Renal cortical epithelial cell (primary cell): ENCODE measurements at places on chromosomes 12 and 14.
A peak's percentile ranks its signal among the peaks of the same experiment; 100 is the strongest.

DNA sequence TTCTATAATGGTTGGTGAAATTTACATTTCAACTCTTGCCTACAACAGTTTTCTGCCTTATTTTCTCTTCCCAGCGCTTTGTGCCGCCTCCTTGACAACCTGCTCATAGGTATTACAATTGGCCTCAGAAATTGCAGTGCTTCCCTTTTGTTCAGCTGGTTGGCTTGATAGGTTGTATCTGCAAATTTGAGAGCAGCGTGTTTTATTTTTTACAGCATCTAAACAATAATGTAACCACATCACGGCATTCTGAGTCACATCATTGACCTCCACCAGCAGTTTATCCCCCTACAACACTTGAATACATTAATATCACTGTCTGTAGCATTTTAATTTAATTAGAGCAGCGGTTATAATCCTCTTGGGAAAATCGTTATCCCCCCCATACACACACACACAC, 99.4 kb downstream of the ETV6 start:
- DNase-seq: no peak

GRCh38 chr12:89856431-89856830, 147.8 kb upstream of the ATP2B1 start:
- peak; percentile 56 for DNase-seq

DNA sequence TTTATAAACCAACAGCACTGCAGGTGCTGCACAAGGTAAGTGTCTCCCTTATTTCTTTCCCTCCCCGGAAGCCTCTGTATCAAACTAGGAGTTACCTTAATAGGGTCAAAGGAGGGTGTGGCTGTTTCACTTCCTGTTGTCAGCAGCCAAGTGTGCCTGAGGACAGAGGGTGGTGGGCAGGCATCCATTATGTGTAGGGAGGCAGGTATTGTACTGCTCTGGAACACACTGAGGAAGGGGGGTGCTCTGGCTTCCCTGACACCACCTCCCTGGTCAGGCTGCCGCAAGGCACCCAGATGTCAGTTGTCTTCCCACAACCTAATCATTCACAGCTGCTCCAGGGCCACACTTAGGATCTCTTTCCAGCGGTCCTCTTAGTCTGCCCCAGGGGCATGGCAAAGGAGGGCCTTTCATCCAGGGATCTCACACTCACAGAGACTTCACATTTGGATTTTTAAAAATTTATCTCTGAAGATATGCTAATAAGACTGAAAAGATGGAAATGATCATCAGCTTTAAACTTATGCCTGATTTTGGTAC, 132.0 kb upstream of the ARHGAP5 start:
- no peak for DNase-seq

- no peak for DNase-seq
Measured at GRCh38 chr12:27434673-27435565, 11.6 kb upstream of the SMCO2 start.

GRCh38 chr12:63844391-63845341, at the start of gene SRGAP1:
TSS of gene SRGAP1 (plus strand) at chr12:63844700. CDS start at chr12:63844817, 117 bp downstream.
- peak; percentile 60 for DNase-seq

DNA sequence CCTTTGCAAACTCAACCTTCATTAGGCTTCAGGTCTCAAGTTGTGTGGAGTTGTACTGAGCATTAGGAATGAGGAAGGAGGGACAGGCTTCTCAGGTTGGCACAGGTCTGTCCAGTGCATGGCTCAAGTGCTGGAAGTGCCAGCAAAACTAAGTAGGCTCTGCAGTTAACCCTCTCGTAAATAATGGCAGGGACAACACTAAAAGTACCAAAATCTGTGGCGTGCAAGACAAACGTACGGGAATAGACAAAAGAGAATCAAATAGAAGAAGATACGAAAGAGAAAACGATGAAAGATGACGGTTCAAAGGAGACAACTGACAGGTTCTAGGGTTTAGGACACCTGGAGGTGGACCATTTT, 612 bp downstream of the TRAPPC6B start:
- DNase-seq: peak; percentile 32

DNA sequence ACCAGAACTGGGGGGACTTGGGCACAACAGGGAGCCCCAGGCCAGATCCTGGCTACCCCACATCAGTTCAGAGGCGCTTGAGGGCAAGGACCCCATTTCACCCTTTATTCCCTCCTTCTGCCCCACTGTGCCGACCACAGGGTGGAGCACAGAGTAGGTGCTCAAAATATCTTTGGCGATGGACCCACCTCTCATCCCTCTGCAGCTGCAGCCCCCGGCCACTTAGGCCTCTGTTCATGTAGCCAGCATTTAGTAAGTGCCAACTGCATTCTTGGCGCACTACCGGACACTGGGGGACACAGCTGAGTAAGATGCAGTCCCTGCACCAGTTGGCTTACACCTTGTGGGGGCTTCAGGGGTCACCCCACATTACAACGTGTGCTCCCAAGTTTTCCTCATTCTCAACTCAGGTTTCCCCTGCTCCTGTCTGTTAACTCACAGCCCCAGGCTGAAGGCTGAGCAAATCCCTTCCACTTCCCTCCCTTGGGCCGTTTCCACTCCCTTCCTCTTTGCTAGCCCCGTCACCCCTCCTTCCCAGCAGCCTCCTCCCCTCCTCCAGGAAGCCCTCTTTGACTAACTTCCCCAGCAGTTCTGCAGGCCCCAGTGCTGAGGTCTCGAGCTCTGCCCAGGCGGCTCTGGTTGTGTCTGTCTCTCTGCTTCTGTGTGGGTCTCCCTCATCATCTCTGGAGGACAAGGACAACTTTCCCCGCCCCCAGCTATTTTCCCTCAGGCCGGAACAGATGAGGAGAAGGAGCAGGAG, 26.5 kb downstream of the KRT80 start:
- no peak for DNase-seq

GRCh38 chr14:46902837-46903236, 251.3 kb upstream of the RPL10L start:
- DNase-seq: no peak

DNA sequence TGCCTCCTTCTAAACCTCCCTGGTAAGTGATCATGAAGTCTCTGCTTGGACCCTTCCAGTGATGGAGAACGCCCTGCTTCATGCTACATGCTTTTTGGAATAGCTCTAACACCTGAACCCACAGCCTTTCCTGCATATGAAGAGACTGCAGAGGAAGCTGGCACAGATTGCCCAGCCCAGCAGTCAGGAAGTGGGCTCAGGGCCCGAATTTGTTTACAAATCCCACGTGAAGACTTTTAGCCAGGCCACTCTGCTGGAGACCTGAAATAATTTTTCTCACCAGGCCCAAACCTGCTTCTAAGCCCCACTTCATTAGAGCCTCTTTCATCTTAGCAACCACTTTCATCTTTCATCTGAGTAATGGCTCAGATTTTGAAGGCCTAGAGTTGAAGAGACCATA, 22.9 kb downstream of the RTN1 start:
- no peak for DNase-seq

GRCh38 chr12:27572486-27573255, 48.7 kb downstream of the PPFIBP1 start:
- DNase-seq: peak; percentile 42

DNA sequence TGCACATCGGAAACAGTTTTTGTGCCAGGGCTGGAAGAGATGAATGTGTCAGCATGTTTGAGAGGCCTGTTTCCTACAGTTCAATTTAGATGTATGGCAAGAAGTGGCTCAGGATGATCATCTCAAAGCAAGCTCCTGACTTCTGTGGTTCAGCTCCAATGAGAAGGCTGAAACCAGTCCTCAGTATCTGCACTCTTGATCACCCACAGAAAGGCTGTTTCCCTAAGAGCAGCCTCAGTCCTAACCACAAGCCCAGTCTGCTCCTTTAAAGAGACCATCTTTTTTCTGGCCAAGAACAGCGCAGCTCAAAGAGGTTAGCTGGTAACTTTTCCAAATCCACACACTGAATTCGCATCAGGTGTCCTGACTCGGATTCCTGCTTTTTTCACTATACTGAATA, 19.2 kb downstream of the CSRP2 start:
- DNase-seq: no peak

- DNase-seq: no peak
Measured at GRCh38 chr14:56213306-56213705, 95.1 kb downstream of the PELI2 start.

DNA sequence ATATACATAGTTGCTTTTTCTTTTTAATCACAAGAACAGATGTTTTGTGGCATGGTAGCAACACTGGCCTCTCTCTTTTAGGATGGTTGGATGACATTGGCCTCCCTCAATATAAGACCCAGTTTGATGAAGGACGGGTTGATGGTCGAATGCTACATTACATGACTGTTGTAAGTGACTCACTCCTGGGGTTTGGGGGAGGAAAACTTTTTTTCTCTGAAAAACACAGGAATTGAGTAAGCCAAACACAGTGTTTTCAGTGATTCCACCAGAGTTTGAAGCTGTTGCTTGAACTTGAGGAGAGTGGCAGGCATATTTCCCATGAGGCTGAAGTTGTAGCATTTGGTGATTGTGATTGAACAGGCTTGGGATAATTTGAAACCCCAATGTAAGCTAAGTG, 13.7 kb upstream of the REP15 start:
- no peak for DNase-seq

- DNase-seq: no peak
Measured at GRCh38 chr12:99609455-99610181, 37.9 kb upstream of the GARIN6 start.

- DNase-seq: no peak
Measured at GRCh38 chr12:8596561-8596960, 16.1 kb downstream of the AICDA start.

DNA sequence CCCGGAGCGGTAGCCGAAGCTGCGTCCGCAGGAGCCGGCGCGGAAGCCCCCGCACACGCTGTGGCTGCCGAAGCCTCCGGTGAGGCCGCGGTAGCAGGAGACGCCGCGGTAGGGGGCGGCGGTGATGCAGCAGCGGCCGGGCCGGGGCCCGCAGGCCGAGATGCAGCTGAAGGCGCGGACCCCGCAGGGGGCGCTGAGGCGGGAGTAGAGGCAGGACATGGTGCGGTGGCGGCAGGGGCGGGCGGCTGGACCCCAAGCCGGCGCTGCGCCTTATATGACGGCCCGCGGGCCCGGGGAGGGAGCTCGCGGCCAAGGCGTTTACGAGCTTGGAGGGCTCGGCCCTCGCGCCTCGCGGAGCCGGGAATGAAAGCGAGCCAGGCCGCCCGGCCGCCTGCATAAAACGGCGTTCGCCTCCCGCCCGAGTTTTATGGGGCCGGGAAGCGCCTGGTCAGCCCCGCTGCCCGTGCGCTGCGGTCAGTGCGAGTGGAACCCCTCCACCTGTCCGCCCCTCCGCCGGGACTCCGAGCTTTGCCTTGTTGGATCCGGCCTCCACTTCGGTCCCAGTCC, 16.0 kb upstream of the KRT86 start:
- DNase-seq: no peak

DNA sequence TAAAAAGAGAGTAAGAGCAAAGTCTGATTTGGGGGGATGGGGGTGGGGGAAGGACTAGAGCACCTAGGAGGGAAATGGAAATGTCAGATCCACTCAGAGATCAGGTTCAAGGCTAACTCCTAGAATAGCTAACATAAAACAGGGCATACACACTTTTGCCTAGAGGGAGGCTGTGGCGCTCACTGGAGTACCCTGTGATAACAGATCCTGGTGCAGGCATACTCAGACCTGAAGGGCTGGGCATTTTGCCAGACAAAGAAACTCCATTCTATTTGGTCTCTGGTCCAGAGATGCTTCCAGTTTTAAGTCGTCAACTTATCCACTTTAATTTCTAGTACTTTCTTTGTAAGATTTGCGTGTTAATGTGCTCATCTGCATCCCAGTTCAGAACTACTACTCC, 5.8 kb downstream of the CTDSP2 start:
- DNase-seq: no peak

- DNase-seq: no peak
Measured at GRCh38 chr12:49872381-49872780, 29.5 kb upstream of the BCDIN3D start.

GRCh38 chr12:49348781-49349180, 2.1 kb downstream of the DNAJC22 start:
- no peak for DNase-seq

GRCh38 chr14:21467616-21468015, 9.1 kb downstream of the RAB2B start:
- DNase-seq: no peak

DNA sequence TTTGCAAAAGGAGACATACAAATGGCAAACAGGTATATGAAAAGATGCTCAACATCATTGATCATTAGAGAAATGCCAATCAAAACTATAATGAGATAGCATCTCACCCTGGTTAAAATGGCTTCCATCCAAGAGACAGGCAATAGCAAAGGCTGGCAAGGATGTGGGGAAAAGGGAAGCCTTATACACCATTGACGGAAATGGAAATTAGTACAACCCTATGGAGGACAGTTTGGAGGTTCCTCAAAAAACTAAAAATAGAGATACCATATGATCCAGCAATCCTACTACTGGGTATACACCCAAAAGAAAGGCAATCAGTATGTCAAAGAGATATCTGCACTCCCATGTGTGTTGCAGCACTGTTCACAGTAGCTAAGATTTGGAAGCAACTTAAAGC, 17.3 kb upstream of the CKAP4 start:
- no peak for DNase-seq

- DNase-seq: peak; percentile 9
Measured at GRCh38 chr12:106498056-106498455, 84.7 kb upstream of the RFX4 start.

- no peak for DNase-seq
Measured at GRCh38 chr14:76599559-76600287, 161.5 kb upstream of the VASH1 start.

DNA sequence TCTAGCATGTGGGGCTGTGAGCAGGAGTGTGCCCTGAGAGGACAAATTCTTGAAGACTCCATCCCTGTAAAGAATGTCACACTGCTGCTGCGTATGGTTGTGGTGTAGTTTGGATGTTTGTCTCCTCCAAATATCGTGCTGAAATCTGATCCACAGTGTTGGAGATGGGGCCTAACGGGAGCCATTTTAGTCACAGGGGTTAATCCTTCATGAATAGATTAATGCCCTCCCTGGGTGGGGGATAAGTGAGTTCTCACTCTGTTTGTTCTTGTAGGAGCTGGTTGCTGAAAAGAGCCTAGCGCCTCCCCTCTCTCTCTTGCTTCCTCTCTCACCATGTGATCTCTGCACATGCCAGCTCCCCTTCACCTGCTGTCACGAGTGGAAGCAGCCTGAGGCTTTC, 94.5 kb upstream of the VASH1 start:
- no peak for DNase-seq

GRCh38 chr12:18979401-18980126, 150.0 kb upstream of the PLEKHA5 start:
- DNase-seq: no peak

- DNase-seq: no peak
Measured at GRCh38 chr12:69484428-69484827, 14.2 kb downstream of the FRS2 start.

DNA sequence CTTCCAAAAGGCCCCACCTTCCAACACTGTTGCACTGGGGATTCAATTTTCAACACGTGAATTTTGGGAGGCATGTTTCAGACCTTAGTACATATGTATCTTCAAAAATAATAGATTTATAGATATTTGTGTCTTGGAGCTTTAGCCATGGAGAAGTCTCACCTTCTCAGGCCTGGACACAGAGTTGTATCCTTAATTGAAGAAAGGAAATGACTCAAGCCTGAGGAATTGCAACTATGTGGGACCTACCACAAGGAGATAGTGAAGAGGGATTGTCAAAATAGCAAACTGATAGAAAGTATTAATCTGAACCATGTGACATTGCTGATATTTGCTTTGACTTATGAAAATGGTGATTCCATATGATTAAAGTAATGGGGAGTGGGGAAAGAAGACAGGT, 89.8 kb downstream of the ACSS3 start:
- DNase-seq: peak; percentile 43
